ENCODE measurements at places on chromosomes 7 and 10. TPM values are rescaled to one million over a fixed set of nuclear protein-coding genes. Genes with fewer than 3 reads are reported as not detected.

The GPR85 gene
- total RNA-seq, result 0.13 TPM

The PLAU gene
- 8.6 TPM for total RNA-seq

The CYP2E1 gene
- total RNA-seq, result 14.5 TPM

The DNAH11 gene
- 0.57 TPM for total RNA-seq

The VPS37D gene
- 3.5 TPM for total RNA-seq

The TMEM176A gene
- 3.2 TPM for total RNA-seq

The HOGA1 gene
- 5.9 TPM for total RNA-seq

The CPA2 gene
- total RNA-seq, result not detected

The IDI2 gene
- not detected for total RNA-seq

The COBL gene
- 70.1 TPM for total RNA-seq

The OPN4 gene
- total RNA-seq, result not detected

The BLNK gene
- total RNA-seq, result 5.5 TPM
